ENCODE measurements at places on chromosomes 6 and 20. TPM values are rescaled to one million over a fixed set of nuclear protein-coding genes. Genes with fewer than 3 reads are reported as not detected.

SYNDIG1 gene
- total RNA-seq, result not detected

RIMS1 gene
- 14.0 TPM for total RNA-seq

MCM8 gene
- total RNA-seq, result 8.3 TPM

TLDC2 gene
- total RNA-seq, result not detected

EBF4 gene
- 0.99 TPM for total RNA-seq

HDGFL1 gene
- not detected for total RNA-seq

NOX3 gene
- total RNA-seq, result not detected

SGK2 gene
- total RNA-seq, result 0.09 TPM

PRSS16 gene
- total RNA-seq, result not detected
